Effector CD4-positive, alpha-beta T cell (primary cell): ENCODE measurements at places on chromosomes 5 and 9.
A peak's percentile ranks its signal among the peaks of the same experiment; 100 is the strongest.

DNA sequence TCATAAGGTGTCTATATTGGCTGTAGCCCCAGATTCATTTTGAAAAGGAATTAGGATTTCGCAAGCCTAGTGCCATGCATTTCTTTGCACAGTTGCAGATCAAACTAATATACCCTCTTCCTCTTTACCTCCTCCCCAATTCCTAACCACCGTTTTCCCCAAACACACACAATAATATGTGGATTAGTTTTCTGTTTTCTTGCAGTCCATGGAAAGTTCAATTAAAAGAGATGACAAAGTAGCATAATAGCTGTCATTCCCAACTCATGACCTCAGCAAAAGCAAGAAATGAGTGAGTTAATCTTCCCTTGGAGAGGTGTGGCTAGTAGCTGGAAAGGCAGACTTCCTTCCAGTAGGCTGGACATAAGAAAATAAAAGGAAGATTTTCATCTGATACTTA lies 349.1 kb downstream of the TMEM232 start:
- no peak for DNase-seq

GRCh38 chr5:147800491-147800890 lies 18.0 kb upstream of the JAKMIP2 start:
- no peak for DNase-seq

GRCh38 chr5:26487553-26487952 lies 550.8 kb downstream of the CDH9 start:
- no peak for DNase-seq

DNA sequence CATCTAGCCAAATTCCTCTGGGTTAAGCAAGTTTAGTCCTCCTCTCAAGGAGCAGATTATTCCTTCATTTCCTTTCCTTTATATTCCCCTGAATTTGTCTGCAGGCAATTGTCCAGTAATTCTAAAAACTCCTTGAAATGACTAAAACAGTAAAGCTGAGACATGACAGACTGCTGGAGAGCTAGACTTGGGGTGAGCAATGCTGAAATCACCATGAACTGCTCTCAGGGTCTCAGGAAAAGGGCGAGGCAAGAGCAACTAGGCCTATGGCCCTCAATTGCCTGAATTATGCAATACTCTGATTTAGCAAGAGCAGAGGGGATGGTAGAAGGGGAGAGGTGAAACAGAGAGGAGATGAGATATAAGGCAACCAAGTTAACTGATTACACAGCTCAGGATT lies 172.9 kb upstream of the NREP start:
- DNase-seq, result no peak

GRCh38 chr5:96968074-96968473 lies 32.2 kb downstream of the LNPEP start:
- no peak for DNase-seq

DNA sequence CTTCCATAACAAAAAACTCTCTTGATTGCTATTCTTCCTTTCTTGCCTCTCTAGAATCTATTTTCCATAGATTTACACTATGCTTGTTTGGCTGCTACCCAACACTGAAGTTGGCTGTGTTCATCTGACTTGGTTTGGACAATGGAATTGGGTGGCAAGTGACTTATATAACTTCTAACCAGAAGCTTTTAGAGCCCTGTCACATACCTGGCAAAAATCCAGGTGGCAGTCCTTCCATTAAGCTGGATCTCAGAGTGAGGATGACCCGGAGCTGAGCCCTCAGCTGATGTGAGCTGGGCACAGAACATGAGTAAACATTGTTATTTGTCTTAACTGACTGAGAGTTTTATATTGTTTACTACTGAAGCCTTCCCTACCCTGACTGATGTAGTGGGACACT lies 225.7 kb downstream of the TLR4 start:
- DNase-seq, result no peak

GRCh38 chr9:25678147-25678666 lies at the start of gene TUSC1:
Gene TUSC1, minus strand, starts transcription at chr9:25678444. Its CDS starts 132 bp downstream, at chr9:25678312.
- no peak for DNase-seq

- peak; percentile 81 for DNase-seq
Measured at GRCh38 chr9:36036780-36037548, at the start of gene RECK. Gene RECK, plus strand, starts transcription at chr9:36036913. Its CDS starts 86 bp downstream, at chr9:36036999.

DNA sequence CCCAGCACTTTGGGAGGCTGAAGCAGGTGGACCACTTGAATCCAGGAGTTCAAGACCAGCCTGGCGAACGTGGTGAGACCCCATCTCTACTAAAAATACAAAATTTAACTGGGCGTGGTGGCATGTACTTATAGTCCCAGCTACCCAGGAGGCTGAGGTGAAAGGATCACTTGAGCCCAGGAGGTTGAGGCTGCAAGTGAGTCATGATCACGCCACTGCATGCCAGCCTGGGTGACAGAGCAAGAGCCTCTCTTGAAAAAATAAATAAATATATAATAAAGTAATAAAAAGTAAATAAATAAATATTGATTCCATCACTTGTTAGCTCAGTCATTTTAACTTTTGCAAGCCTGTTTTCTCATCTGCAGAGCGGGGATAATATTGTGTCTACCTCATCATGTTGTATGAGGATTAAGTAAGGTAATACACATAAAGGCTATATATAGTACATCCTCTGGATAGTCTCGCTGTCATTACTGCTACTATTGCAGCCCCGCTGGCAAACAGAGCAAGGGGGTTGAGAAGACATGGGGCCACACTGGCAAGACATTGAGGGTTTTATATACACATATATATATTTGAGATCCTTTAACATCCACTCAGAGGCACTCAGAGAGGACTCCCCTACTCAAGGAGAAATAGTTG lies 210.9 kb downstream of the C9orf152 start:
- DNase-seq, result no peak

GRCh38 chr9:107867738-107868137 lies 378.2 kb upstream of the KLF4 start:
- no peak for DNase-seq

DNA sequence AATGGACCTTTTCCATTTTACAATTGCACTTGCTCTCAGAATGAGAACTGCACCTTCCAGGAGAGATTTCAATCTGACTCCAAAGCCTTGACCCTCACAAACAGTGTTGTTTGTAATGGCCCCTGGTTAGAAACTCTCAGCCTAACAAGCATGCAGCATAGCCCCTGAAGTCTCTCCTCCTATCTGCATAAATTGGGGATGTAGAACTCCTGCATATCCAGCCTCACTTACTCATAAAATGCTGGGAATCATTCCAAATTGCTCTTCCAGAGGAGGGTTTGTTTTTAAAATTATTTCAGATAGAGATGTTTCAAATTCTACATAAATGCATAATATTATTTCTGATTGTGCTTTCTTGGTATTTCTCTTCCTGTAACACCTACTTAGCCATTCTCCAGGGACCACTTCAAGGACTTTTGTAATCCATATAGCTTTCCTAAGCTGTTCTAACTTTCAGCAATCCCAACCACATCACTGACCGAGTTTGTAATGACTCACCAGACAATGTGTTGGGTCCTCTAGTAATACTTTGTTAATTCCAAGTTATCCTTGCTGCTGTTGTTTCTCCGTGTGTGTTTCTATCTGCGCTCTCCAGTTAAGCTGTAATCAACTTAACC lies 143.8 kb upstream of the CCDC152 start:
- no peak for DNase-seq

GRCh38 chr9:18861609-18862544 lies 171.1 kb downstream of the SAXO1 start:
- DNase-seq, result no peak

DNA sequence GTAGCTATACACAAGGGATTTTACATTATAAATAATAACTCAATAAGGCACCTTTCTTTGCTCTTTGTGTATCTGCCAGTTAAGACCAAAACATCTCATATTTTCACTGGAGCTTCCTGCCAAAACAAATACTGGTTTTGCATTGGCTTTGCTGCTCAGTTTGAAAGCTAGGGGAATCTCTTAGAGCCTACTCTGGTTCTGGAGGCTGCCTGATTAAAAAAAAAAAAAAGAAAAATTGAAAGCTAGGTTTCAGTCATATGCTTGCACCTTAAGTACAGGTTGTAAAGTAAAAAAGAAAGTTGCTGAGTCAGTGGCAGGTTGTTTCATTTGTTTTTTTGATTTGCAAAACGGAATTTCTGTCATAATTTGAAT lies 2.3 kb downstream of the DENND4C start:
- DNase-seq, result no peak

DNA sequence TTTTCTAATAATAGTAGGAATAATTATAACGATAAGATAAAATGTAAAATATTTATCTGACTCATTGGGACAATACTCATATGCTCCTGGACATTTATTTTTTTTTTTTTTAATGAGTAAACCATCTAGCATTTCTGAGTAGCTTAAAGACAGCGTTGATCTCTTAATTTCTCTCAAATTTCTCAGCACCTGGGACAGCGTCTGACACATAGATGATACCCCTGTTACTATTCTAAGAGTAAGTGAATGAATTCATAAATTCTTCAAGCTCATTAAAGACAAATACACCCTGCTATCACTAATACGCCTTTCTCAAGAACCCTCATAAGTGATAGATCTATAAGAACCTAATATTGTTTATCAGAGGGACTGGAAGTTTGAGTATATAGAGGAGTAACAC lies 12.0 kb upstream of the HTR4 start:
- DNase-seq, result no peak

DNA sequence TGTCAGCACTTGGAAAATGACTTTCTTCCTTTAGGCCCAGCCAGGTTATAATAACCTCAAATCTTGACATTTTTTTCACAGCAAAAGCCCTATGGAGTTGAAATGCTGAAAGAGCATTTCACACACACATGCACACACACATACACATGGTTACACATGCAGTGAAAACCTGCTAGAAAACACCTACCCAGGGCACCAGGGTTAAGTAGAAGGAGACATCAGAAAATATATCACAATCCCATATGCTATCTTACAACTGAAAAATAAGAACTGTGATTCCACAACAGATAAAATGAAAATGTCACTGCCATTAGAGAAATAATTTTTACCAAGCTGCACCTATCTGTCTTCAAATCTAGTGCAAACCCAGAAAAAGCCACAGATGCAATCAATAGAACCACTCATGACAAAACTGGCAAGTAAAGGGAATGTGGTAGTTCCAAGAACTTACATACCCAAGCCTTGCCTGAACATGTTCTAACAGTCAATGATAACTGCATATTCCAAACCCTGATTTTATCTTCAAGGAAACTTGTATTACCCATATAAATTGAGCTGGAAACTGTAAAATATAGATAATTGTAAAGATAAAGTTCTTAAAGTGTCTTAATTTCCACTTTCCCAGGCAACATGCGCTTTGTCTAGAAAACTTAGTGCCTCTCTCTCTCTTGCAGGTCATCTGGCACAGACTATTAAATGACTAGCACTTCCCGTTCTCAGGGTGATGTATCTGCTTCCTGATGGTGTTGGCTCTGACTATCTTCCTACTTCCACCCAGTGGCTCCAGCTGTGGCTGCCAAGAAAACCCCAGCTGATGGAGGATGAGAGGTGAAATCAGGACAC lies 250.2 kb upstream of the PTGER4 start:
- no peak for DNase-seq

DNA sequence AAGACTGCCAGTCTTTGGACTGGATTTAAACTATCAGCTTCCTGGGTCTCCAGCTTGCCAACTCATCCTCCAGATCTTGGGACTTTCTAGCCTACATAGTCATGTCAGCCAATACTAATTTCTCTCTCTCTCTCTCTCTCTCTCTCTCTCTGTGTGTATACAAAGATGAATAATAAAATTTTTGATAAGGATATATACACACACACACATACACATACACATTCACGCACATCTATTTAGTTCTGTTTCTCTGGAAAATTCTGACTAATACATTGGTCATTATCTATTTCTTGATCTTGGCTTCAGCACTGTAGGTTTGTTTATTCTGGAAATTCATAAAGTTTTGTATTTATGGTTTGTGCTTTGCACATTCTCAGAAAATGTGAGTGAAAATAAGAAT lies 1606.2 kb upstream of the NUDT12 start:
- DNase-seq, result no peak

- no peak for DNase-seq
Measured at GRCh38 chr5:117242028-117242427, 667.4 kb upstream of the SEMA6A start.

- DNase-seq, result no peak
Measured at GRCh38 chr5:150650021-150651006, 9.9 kb downstream of the SYNPO start.

- no peak for DNase-seq
Measured at GRCh38 chr9:1938675-1939170, 76.4 kb upstream of the SMARCA2 start.

DNA sequence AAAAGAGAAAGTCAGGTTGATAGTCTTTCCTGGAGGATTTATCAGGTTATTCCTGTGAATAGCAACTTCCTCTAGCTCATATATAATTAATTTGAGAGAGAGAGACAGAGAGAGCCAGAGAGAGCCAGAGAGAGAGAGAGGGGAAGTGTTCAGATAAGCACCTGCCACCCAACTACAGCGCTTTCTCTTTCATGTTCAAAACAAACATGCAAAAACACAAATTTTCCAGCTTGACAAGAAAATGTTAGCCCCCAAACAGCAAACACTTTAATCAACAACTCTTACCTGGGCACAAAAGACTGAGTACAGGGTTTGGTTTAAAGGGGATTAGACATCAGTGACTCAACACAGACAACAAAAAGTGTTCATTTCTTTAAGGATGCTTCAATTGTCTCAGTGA lies 61.7 kb upstream of the PLPP6 start:
- DNase-seq, result no peak

GRCh38 chr9:25935188-25935587 lies 256.9 kb upstream of the TUSC1 start:
- DNase-seq, result no peak

- no peak for DNase-seq
Measured at GRCh38 chr5:42520203-42520602, 97.0 kb downstream of the GHR start.

DNA sequence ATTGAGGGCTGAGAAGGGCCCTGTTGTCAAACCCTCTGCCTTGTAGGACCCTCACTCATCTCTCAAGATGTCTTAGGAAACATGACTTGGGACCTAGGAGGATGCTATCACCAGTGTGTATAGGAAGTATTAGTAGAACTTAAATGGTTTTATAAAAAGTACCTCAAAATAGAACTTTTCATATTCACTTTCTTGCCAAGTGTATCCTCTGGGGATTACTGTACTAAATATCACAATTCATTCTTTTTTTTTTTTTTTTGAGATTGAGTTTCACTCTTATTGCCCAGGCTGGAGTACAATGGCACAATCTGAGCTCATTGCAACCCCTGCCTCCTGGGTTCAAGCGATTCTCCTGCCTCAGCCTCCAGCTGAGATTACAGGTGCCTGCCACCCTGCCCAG lies 56.2 kb downstream of the ARHGEF28 start:
- DNase-seq, result no peak

DNA sequence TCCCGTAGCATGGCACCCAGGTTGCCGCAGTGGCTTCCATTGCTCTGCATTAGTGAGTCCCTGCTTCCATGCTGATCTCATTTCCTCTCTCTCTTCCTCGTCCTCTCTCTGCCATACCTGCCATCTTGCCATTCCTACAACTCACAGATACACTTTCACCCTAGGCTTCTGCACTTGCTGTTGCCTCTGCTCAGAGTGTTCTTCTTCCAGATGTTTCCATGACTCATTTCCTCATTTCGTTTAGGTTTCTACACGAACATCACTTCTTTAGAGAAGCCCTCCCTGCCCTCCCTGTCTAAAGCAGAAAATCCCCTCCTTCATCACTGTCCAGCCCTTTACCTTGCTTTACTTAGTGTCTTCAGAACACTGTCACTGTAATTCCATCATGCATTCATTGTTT lies 115.2 kb upstream of the WWC1 start:
- no peak for DNase-seq

- DNase-seq, result no peak
Measured at GRCh38 chr5:119439140-119439631, 13.1 kb upstream of the HSD17B4 start.

- DNase-seq, result no peak
Measured at GRCh38 chr5:159163027-159163700, 46.2 kb downstream of the RNF145 start.
